Hematopoietic multipotent progenitor cell treated with erythropoietin and hydrocortisone succinate and interleukin-3 and kit ligand, for 15 days (in vitro differentiated cells): ENCODE measurements at places on chromosomes 1 and 21.

- DNase-seq, result peak; percentile 79
Observed at GRCh38 chr1:113141650-113142473, 68.9 kb downstream of the LRIG2 start.

DNA sequence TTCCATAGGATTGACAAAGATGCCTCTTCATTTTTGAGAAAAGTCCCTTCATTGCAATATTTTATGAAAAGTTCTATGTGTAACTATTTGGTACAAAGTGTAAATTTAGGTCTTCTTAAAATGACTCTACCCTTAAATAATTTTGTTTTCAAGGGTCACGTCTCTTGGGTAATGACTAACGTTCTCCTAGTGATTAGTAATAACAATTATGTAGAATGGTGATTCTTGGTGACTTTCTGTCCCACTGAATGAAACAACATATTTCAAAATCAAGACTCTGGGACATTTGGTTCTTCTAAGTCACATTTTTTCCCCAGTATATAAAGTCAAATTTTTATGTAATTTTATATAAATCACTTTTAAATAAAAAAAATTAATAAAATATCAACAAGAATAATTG is 277.5 kb upstream of the ADAMTS5 start:
- no peak for DNase-seq

DNA sequence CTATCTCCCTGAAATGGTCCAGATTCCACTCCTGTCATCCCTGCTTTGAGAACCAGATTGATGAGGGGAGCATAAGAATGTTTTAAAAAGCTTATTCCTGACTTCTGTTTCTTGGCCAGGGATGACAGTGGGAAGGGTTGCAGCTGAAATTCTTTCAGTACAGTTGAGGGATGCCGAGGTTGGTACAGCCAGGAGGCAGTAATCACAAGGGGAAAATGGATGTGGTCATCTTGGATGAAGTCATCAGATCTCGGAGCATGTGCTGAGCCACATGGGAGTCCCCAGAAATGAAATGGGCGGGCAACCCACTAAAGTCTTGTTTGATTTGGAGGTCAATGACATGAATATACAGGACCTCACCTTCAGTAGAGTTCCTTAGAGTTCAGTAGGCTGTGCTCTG is 18.7 kb upstream of the PLA2G2E start:
- DNase-seq, result no peak

DNA sequence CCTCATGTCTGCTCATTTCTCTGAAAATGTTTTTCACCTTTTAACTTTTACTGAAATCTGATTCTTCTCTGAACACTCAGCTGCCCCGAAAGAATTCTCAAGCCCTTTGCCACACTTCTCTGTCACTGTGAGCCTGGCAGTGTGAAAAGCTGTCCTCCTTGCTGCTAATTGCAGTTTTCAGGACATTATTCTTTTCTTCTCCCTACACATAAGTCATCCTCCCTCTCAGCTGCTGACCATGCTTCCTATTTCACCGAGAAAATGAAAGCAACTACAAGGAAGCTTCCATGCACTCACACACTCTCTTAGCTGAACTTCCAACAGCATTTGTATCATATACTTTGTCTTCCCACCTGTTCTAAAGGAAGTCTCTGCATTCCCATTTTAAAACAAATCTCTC is 15.8 kb downstream of the OLFM3 start:
- no peak for DNase-seq

DNA sequence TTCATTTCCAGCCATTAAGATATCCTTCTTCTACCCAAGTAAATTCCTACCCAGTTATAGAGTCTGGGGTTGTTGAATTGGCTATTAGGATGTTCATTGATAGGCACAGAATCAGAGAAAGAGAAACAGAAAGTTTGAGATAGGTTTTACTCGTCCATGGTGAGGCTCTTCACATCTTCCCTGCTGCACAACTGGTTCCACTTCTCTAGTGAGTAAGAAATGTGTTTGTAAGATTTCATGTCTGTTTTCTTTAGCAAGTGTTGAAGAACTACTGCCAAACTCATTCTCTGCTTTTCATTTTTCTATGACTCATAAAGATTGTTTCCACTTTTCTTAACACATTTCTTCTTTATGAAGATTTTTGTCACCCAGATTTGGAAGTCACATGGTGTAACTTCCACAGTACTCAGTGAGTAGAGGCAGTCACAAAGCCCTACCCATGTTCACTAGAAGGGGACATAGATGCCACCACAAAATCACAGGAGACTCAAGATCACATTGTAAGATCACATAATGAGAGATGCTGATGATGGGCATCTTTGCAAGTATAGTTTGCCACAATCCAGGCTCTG is 152.3 kb downstream of the SNX7 start:
- DNase-seq, result no peak

GRCh38 chr1:159211331-159212136 is 6.9 kb downstream of the ACKR1 start:
- DNase-seq, result peak; percentile 81

DNA sequence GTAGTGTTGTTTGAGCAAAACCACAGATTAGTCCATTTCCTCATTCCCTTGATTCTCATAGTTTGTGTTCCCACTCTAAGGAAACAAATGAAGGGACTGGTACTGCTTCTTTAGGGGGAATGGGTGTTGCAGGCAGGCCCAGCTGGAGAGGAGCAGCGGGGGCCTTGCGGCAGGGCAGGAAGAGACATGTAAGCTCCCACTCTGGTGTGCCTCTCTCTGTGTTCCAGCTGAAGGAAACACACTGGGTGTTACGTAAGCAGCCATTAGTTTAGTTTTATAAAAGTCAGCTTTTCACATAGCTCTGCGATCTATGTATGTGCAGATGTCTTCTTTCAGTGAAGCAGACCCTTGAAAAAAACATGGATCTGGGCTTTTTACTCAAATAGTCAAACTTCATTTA is 99.5 kb downstream of the CACHD1 start:
- no peak for DNase-seq

DNA sequence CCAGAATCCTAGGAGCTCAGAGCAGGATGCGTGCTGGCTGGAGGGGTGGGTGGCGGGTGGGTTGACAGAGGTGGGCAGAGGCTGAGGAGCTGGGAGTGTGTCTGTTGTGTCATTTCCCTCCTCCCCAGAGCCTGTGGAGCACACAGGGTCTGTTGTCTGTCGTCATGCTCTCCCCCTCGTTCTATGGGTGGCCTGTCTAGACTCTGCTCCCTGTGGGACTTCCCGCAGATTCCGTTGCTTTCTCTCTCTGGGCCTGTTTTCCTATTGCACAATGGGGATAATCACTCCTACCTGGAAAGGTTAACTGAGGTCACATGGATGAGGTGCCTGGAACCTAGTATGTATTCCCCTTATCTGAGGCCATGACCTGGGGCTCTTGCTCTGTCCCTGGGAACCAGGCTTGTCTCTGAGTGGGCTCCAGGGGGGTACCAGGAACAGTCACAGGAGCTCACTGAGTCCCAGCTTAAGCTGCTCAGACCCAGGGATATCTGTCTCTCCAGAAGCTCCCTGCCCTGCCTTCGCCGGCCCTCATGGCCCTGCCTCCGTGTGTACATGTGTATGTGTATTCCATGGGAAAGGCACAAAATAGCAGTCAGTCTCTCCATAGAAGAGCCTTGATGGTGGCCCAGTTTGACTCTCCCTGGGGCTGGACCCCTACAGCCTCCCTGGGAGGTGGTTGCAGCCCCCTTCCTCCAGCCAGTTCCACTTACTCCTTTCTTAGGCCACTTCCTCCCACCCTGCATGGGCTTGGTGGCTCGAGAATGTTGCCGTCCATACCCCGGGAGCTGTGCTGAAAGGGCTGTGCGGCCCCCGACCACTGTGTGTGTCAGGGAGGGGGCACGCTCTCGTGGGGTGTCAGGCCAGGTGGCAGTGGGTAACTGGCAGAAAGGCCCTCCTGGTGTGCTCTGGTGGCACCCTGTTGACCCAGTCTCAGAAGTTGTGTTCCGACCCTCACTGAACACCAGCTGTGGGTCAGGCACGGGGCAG is 17.9 kb downstream of the PTPRF start:
- DNase-seq, result no peak

- no peak for DNase-seq
Observed at GRCh38 chr1:20223551-20224419, 37.5 kb upstream of the PLA2G2C start.

DNA sequence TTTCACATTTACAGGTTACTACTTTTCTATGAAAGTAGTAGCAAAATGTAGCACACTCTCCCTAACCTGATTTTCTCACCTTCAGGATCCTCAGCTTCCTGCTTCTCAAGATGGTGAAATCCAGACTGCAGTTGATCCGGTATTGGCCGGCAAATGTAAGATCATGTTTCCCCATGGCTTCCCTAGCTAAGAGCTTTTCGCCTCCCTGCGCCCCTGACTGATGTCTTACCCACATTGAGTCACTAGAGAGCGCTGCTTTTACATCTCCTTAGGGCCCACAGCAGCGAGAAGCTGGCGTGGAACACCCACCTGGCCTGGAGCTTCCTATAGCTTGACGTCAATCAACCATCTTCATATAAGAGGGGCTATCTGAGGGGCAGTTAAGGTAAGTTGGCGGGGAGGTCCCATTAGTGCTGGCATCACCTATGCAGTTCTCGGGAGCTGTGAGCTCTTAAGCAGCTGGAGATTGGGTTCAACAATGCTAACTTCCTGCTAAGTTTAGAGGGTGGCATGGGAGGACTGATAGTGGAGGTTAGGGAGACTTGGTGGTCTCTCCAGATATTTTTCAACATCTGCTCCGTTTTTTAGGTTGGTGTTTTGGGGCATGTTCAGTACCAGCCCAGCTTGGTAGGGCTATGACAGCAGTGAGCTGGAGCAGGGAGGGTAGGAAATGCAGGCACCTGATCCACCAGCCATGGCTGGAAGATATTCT is 5.5 kb downstream of the PTPN7 start:
- peak; percentile 59 for DNase-seq

- DNase-seq, result no peak
Observed at GRCh38 chr1:12711536-12711935, 4.4 kb upstream of the AADACL3 start.

DNA sequence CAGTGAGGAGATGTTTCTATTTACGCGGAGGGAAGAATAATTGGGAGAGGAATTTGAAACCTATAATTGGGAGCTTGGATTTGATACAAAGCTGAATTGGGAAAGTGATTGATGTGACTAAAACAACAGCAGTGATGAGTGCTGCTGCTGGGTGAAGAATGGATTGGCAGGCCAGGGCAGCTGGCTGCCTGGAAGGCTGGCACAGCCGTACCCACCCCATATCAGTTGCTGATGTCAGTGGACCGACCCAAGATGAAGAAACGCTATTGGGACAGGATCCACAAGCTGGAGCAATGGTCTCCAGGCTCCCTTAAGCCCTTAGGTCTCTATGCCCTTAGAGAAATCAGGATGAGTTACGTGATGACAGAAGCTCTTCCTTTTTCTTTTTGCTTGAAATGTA is 47.4 kb downstream of the GRIK1 start:
- DNase-seq, result no peak

DNA sequence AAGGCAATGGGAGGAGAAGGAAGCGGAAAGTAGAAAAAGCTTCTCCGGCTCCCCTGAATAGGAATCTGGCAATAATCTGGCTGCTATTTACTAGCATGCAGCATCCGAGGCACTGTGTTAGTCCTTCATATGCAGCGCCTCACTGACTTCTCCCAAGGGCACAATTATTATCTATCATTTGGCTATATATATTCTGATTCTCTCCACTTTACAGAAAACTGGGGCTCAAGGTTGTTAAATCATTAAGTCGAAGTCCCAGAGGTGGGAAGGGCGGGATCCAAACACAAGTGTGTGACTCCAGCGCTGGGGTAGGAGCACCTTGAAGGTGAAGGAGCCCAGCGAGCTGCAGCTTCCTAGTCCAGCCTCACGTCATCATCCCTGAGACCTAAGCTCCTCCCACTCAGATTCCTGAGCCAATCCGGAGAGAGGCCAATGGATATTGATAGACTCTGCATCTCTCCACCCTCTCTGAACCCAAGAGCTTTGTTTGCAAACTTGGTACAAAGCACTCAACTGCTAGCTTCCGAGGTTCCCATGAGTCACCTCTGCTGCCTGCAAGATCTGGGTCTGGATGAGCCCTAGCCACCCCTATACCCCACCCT is 16.6 kb upstream of the EYA3 start:
- no peak for DNase-seq

DNA sequence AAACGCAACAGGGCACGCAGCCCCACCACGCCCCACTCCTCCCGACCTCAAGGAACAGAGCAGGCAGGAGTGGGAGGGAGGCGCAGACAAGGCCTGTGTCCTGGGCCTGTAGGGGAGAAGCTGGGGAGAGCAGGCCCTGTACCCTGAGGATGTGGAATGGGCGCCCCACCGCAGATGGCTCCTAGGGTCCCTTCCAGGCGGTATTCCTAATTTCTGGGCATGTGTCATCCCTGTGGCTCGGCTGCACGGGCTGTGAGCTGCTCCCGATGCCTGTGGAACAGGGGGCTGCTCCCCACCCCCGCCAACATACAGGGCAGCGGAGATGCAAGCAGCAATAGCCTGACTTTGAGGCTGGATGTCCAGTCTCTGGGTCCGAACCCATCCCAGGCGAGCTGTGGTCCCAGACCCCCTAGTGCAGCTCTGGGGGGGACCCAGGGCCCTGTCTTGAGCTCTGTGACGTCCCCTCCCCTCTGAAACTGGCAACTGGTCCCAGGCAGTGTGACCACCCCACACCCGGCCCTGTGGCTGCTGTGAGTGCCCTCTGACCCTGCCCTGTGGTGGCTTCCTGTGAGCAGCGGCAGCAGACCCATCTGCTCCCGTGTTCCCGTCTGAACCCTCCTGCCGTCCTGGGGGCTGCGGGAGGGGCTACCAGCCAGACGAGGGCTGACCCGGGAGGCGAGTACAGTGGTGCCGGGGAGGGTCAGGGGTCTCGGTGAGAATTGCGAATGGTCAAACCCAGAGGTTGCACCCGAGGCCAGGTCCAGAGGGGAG is 13.9 kb upstream of the COL6A2 start:
- DNase-seq, result no peak

GRCh38 chr1:240314845-240315801 is 223.4 kb downstream of the FMN2 start:
- no peak for DNase-seq

- DNase-seq, result no peak
Observed at GRCh38 chr1:171433451-171433850, 51.9 kb upstream of the PRRC2C start.

GRCh38 chr1:109578947-109579443 is 30.6 kb downstream of the GNAI3 start:
- DNase-seq, result no peak
